Activated naive CD8-positive, alpha-beta T cell treated with anti-CD3 and anti-CD28 coated beads, Interleukin-2, amount 50 U/mL, for 24 hours (primary cell): ENCODE measurements at places on chromosomes 4 and X.

GRCh38 chr4:120843849-120844527, 78.5 kb downstream of the PRDM5 start:
- peak; percentile 7 for DNase-seq

DNA sequence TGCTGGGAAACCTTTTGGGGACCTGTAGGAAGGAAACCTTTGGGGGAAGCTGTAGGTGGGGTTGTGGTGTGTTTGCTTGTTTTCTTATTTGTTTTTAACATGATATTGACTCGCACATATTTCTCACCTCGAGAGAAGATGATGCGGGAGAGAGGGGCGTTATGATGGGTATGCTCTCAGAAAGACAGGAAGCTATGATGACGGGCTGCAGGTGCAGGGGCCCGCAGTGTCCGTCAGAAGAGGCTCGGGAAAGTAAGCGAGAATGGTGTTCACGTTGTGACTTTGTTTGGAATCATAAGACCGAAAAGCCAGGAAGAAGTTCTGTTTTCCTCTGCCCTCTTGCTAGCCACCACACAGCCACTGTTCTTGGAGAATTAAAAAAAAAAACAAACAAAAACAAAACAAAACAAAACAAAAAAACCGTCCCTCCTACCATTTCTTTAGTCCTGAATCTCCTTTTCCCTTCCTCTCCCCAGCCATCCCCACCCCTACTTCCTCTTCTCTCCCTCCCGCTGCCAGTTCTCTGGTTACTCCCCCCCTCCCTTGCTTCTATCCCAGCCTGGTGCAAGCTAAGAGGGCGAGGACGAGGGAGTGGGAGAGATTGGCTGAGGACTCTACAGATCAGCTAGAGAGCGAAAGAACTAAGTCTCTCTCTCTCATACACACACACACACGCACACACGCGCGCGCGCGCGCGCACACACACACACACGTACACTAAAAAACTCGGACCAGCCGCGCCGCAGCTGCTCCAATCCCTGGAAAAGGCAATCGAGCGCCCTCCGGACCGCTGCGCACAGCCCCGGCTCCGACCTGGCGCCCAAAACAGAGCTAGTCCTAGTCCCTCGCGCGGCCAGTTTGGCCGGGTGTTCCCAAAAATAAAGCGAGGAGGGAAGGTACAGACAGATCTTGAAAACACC, at the start of gene BMP3:
Gene BMP3, plus strand, starts transcription at position 648 of the 920 bp plus-strand sequence. CDS start 577 bp downstream, outside the sequence.
- DNase-seq: peak; percentile 5

DNA sequence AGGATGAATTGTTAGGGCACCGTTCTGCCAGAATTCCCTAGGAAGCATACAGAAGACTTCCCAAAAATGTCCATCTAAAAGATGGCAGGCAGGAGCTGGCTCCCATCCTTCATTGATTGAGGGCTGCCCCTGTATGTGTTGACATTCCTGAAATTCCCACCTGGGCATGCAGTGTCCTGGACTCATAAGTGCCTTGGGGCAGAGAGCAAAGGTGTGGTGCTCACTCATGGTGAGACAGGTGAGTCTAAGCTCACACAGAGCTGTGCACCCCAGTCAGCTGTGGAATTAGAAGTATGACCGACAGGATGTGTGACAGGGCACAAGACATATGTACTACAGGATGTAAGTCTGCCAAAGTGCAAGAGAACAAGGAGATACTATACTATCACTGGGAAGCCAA, 271.9 kb downstream of the MID1IP1 start:
- no peak for DNase-seq

DNA sequence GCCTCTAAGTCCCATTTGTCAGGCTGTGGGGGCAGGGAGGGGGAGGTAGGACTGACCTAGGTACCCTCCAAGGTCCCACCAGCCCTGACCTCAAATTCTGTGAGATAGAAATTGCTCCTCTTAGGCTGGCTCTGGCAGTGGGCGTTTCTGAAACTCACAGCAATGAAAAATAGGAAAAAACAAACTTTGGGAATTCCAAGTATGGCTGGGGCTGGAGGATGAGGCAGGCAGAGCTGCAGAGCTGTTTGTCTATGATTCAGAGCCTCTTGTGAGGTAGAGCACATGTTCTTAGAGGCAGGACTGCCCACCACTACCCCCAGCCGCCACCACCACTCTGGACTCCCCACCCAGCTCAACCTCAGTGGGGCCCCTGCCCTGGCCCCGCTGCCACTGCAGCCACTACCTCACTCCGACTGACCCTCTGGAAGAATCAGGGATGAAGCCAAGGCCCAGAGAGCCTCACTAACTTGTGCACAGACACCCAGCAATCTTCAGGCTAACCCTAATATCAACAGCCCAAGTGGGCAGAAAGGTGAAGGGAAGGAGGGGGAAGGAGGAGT, 98.2 kb downstream of the PJA1 start:
- no peak for DNase-seq

DNA sequence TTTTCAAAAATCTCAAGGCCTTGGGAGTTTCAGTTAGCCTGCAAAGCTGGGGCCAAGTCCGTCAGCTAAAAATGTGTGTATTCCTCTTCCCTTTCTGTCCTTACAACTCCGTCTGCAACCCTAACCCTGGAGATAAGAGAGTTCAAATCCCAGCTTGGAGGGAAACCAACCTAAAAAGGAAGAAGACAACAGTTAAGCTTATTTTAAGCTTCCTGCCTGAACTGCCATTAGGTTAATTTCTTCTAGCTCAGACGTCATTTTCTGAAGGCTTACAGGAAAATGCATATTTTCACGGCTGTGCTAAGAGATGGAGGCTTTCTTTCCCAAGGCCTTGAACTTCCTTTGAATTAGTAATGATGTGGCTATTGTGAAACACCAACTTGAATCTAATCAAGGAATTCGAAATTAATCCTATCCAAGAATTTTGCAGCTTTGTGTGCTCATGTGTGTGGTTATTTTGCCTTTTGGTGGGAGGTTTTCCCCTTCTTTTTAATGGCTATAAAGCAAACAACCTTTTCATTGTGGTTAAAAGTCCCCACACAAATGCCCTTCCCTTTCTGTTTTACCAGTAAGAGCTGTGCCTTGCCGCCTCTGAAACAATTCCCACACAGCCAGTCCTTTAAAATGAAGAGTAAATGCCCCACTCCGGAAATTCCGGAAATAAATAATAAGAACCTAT, 103.5 kb downstream of the IRF2 start:
- DNase-seq: no peak

GRCh38 chrX:45699158-45699557, 498.5 kb upstream of the DIPK2B start:
- DNase-seq: no peak

- DNase-seq: no peak
These were observed 24.1 kb downstream of the CT45A1 start for GRCh38 chrX:135737366-135738071.

GRCh38 chr4:8199594-8200301, 658 bp downstream of the SH3TC1 start:
- peak; percentile 23 for DNase-seq

DNA sequence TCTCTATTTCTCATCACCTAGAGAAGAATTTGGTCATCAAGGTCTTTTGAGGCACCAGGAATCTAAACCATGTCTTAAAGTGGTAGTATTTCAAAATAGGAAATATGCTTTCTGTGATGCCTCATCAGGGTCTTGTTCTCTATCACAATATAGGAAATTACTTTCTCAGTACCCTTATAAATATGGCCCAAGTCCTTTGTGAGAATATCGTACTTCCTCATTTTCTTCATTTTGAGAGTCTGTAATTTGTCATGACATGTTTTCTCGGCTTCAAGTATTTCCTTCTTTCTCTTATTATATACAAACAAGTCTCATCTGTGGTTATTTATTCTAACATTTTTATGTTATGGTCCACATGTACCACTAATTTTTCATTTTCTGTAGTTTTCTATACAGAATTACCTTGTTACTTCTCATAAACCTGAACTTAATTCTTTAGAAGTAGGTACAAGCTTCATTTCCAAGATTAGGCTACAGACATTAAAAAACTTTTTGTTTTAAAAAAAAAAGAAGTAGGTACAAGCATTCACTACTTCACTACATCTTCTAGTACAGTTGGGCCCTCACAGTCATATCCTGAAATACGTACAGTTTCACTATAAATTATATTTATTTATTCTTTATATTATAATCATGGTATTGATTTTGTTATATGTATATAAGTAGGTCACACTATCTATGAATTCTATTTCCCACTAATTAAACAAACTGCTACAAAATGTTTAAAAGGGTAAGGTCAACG, 54.4 kb downstream of the KLHL13 start:
- no peak for DNase-seq

DNA sequence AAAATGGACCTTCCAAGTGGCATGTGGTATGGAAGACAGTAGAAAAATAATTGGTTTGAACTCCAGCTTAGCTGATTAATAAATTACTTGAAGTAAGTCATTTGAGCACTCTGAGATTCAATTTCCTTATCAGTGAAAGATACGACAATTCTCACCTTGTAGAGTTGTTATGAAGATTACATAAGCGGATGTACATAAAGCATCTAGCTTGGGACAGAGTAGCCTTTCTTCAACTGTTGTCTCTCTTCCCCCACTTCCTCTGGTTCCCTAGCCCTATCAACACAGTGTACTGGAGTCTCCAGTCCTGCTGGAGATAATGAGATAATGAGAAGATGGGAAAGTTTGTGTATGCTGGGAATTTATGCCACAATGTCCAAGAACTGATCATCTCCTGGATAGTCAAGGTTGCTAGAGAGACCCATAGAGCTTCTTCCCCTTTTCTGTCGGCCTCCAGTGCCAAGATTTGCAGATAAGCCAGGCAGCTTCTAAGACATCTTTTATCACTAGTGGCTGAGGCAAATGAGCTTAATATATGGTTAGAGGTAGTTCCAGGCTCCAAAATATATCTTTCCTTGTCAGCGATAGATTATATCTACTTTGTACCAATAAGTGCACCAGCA, 33.9 kb downstream of the VSIG4 start:
- no peak for DNase-seq

GRCh38 chr4:161457906-161458305, 705.9 kb downstream of the FSTL5 start:
- no peak for DNase-seq

- no peak for DNase-seq
These were observed 60.2 kb downstream of the MID1IP1 start for GRCh38 chrX:38861489-38861888.

- DNase-seq: no peak
These were observed 583.5 kb upstream of the FAT1 start for GRCh38 chr4:187307131-187307530.

DNA sequence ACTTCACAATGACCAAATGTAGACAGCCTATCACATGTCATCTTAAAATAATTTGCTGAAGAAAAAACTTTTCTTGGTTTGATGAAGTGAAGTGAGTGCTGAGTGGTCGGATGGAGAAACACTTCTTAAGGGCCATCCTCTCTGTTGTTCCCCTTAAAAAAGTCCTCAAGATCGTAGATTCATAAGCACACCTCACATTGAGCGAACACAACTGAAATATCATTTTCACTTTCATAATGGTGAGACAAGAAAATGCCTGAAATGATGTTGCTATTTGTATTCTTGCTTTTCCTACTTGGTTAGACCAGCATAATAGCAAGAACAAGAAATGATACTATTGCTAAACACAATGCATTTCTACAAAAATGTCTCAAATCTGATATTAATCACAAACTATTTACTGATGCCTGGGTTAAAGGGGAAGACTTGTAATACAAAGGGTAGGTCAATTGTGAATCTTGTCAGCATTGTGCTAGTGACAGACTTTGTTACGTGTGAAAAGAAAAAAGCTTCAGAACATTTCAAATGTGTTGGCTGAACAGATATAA, 305.6 kb upstream of the NR3C2 start:
- DNase-seq: no peak

- DNase-seq: no peak
These were observed 78.7 kb upstream of the SLC7A11 start for GRCh38 chr4:138320831-138321230.

DNA sequence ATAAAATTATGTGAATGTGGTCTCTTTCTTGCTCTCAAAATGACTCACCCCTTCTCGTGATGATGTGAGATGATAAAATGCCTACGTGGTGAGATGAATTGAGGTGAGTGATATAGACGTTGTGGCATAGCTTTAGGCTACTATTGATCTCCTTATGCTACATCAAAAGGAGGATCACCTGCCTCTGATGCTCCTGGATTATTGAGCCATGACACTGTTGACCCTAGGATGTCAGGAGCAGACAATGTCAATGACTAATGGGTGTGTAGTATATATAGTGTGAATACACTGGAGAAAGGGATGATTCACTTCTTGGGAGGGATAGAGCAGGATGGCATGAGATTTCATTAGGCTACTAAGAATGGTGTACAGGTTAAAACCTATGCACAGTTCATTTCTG, 210.7 kb upstream of the PRPS2 start:
- DNase-seq: no peak

DNA sequence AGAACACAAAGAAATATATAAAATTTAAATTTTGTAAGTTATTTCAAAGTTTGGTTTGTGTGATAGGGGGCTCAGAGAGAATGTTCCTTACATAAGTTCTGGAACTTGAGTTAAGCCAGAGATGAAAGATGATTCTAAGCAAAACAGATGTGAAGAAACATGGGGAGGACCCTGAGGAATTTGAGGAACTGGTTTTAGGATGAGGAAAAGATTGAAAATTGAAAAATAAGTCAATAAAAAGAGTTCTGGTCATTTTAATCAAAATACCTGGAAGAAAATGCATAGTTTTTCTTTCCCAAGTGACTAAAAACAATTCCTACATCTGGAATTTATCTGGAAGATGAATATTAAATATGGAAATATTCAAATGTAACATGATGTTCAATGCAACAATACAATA, 37.4 kb downstream of the HELQ start:
- no peak for DNase-seq
